ENCODE measurements at places on chromosomes 5 and 9. TPM values are rescaled to one million over a fixed set of nuclear protein-coding genes. Genes with fewer than 3 reads are reported as not detected.

DNA sequence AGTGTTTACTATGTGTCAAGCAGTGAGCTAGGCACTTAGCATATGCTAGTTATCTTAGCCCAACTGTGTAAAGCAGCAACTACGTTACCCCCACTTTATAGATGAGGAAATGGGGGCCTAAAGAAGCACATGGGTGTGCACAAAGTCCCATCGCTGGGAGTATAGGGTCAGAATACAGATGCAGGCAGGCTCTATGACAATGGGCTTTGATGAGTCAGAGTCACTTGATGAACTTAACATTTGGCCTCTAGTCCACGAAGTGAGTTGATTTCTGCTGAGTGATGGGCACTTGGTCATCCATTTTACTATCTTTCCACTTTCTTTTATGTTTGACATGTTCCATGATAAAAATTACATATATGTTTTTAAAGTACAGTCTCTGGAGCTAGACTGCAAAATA, 204.3 kb downstream of the TRIM32 start:
- no peak overlapping the region for H3K27ac ChIP-seq
- H3K27me3 ChIP-seq, result no peaks in the 10 kb centered on the region
- DNase-seq, result no peak
- H3K4me3 ChIP-seq, result no peak overlapping the region

DNA sequence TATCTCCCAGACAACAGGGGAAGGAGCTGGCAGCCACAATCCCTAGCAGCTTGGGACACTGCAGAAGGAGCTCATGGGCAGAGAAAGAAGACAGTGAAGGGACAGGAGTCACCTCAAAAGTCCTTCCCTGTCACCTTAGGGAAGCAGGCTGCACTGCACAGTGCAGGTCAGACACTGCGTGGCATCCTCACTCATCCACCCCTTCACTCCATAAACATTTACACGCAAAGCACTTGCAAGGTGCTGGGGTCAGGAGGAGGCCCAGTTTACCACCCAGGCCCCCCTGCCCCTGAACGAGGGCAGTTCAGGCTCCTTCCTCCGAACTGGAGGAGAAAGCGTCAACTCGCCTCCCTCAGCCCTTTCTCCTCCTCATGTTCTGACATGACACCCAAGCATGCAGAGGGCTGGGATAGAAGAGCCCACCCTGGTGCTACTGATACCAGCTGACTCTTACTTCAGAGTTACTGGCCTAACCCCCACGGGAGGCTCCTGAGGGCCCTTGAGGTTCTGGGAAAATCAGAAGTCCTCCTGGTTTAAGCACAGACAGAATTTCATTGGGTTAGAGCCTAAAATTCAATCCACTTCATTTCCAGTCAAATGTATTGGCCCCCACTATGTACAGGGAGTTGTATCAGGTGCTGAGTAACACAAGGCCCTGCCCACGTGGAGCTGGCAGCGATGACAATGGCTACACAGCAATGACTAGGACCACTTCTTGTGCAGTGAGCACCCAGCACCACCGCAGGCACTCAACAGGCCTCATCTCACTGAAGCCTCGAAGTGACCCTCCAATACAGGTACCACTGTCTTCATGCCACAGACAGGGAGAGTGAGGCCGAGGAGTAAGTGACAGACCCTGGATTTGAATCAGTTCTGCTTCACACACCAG, 70.4 kb downstream of the RAPGEF1 start:
- DNase-seq, result no peak
- H3K27ac ChIP-seq, result peak overlapping the region; percentile 98
- peaks cover 34% of the 10 kb centered on the region for H3K36me3 ChIP-seq
- H3K4me1 ChIP-seq, result peaks cover 99% of the 10 kb centered on the region

- H3K36me3 ChIP-seq, result no peaks in the 10 kb centered on the region
- no peak overlapping the region for H3K27ac ChIP-seq
- no peak overlapping the region for H3K4me3 ChIP-seq
- no peaks in the 10 kb centered on the region for H3K4me1 ChIP-seq
- peaks cover 1% of the 10 kb centered on the region for H3K27me3 ChIP-seq
Measured at GRCh38 chr9:137382444-137383080, 40.4 kb downstream of the EXD3 start.

DNA sequence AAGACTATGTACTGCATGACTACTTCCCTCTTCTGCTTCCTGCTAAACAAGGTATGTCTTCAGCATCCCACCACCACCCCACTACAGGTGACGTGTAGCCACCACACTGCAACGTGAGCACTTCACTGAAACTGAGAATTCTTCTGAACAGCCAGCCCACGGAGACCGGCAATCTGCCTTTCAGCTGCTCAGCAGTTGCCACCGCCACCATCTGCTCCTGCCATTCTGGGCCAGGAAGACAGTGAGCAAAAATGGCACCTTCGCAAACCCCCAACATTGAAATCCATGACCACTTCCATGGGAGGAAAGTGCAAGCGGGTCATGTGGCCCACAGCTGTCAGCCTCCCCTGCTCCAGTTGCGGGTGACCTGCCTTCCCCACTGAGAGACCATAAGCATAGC, 443.4 kb upstream of the ST8SIA4 start:
- H3K4me1 ChIP-seq, result no peaks in the 10 kb centered on the region
- no peak for DNase-seq

GRCh38 chr5:82374637-82375036, 96.5 kb upstream of the RPS23 start:
- no peak for DNase-seq
- peak overlapping the region; percentile 8 for H3K4me3 ChIP-seq
- H3K27me3 ChIP-seq, result no peaks in the 10 kb centered on the region
- peaks cover 38% of the 10 kb centered on the region for H3K4me1 ChIP-seq
- H3K36me3 ChIP-seq, result peaks cover 46% of the 10 kb centered on the region

- H3K27ac ChIP-seq, result no peak overlapping the region
- no peak overlapping the region for H3K4me3 ChIP-seq
- no peaks in the 10 kb centered on the region for H3K36me3 ChIP-seq
Measured at GRCh38 chr5:68315679-68316271, 100.2 kb downstream of the PIK3R1 start.

- no peak overlapping the region for H3K27ac ChIP-seq
- no peak overlapping the region for H3K4me3 ChIP-seq
- no peaks in the 10 kb centered on the region for H3K36me3 ChIP-seq
- no peaks in the 10 kb centered on the region for H3K4me1 ChIP-seq
- H3K27me3 ChIP-seq, result no peaks in the 10 kb centered on the region
Measured at GRCh38 chr5:11733185-11733839, 170.9 kb downstream of the CTNND2 start.

DNA sequence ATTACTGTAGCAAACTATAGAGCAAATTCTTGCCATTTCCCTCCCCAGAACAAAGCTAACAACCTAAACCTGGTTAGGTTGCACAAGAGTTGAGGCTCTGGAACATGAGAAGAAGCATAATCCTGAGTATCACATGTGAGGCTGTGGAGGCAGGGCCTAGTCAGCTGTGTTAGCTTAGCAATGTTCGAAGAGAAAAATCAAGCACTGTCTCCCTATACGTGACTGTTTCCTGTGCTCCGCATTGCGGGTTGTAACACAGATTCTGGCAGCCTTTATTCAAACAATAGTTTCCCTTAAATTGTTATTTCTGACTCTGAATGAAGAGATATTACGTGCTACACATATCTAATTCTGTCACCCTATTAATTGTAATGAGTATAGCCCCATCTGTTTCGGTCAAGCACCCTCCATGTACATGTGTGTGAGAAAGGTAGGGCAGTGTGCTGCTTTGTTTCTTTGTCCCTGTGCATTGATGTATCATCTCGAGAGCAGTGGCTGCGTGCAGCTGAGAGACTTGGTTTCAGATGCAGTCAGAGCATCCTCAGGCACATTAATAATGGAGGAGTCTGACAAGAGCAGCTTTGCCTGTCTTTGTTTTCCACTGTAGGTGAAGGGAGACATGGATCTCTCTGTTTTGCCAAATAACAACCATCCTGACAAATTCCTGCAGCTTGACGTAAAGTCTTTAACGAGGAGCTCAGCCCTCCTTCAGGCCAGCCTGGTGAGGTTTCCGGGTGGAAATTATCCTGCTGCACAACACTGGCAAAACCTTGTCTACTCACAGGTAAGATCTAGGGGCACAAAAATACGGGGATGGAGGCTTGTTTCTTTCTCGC, at the start of gene MINAR2:
Gene MINAR2, plus strand, starts transcription at position 523 of the 836 bp plus-strand sequence. Its CDS starts 97 bp downstream, at position 620.
- no peaks in the 10 kb centered on the region for H3K4me1 ChIP-seq
- no peak within 1 kb of the TSS for H3K4me3 ChIP-seq
- no peaks in the 10 kb centered on the region for H3K36me3 ChIP-seq
- no peak for DNase-seq
- H3K27ac ChIP-seq, result no peak within 1 kb of the TSS
- no peaks in the 10 kb centered on the region for H3K27me3 ChIP-seq

- no peak overlapping the region for H3K4me3 ChIP-seq
- no peaks in the 10 kb centered on the region for H3K4me1 ChIP-seq
- H3K27me3 ChIP-seq, result peaks cover 57% of the 10 kb centered on the region
- H3K36me3 ChIP-seq, result no peaks in the 10 kb centered on the region
Measured at GRCh38 chr5:1880377-1881025, 2.2 kb downstream of the IRX4 start.

DNA sequence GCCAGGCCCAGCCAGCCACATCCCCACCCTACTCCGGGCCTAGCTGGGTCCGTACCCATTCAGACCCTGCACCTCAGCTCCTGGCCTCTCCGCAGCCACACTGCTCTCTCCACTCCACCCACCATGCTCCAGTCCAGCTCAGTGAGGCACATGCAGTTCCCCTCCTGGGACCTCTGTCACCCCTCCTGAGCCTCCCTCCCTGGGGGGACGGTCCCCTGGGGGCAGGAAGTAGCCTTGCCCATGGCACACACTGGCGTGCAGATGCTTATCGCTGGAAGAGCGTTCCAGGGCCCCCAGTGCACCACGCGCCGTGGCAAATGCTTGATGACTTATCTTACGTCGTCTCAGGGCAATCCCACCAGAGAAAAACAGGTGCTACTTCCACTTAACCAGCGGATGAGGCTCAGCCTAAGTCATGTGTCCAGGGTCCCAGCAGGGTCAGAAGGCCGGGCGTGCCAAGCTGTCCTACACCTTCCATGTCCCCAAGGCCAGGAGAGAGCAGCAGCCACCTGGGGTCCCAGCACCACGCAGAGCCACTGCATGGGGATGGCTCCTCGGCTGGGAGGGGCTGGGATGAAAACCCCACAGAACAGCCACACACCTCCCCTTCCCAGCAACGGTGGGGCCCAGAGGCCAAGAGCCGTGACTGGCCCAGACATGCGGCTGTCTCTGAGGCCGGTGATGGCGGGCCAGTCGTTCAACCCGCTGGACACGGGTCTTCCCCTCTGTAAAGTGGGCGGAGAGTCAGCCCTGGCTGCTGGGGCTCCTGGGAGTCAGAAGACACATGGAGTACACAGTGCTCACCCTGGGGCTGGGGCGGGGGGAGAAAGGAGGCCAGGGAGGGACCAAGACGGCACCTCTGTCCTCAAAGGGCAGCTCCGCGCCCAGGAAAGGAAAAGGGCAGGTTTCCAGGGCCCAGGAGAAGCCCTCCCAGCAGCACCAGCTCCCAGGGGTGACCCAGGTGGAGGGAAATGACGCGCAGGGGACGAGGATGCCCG, 2.6 kb upstream of the CCDC187 start:
- no peak for DNase-seq
- no peaks in the 10 kb centered on the region for H3K36me3 ChIP-seq
- no peaks in the 10 kb centered on the region for H3K27me3 ChIP-seq
- no peak overlapping the region for H3K4me3 ChIP-seq

NUDCD2 gene
- 39.3 TPM for total RNA-seq

BTNL8 gene
- total RNA-seq, result not detected
